Gastrocnemius medialis (tissue), 4 donors: ENCODE measurements at places on chromosomes 5 and 9. TPM values are rescaled to one million over a fixed set of nuclear protein-coding genes. Genes with fewer than 3 reads are reported as not detected.

PAEP gene
- not detected for total RNA-seq

SOX30 gene
- total RNA-seq = not detected

DNA sequence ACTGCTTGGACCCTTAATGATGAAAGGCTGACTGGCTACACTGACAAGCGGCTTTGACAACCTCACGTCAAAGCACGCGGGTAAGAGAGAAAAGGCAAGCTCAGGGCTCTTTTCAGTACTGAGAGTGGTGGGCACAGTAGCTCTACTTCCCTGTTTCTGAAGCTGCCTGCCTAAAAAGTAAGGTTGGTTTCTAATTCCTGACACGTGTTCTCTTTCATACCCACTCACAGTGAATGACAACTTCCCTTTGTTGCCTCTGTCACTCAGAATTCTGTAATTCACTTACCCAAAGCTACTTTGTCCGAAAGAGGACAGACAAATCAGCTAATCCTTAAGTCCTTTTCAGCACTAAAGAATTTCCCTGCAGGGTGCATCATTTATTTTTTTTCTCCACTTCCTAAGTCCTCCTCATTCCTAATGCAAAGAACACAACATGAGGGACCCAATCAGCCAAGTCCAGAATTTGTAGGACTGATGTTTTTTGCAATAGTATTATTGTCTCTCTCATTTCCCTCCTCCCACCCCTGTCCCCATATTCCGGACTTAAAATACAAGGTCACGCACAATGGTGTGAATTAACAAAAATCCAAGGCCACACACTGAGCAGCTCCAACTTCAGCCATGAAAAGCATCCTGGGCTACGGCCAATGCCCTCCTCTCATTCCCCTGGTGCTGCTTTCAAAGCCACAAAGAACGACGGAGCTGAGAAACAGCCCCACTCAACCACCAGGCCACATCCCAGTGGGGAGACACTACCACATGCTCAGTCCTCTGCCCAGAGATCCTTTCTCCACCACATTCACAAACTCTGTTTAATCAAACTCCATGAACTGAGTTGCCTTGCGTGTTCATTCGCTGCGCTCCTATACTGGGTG, 221.0 kb downstream of the TSSK1B start:
- no peak for DNase-seq
- H3K36me3 ChIP-seq = no peaks in the 10 kb centered on the region
- no peak overlapping the region for H3K4me3 ChIP-seq
- H3K27me3 ChIP-seq = no peaks in the 10 kb centered on the region
- H3K27ac ChIP-seq = no peak overlapping the region

- no peak overlapping the region for H3K4me3 ChIP-seq
- no peaks in the 10 kb centered on the region for H3K36me3 ChIP-seq
- H3K27ac ChIP-seq = no peak overlapping the region
Observed at GRCh38 chr9:133998915-133999595, 6.9 kb upstream of the VAV2 start.

GRCh38 chr5:17314907-17315471, 97.6 kb downstream of the BASP1 start:
- no peak overlapping the region for H3K4me3 ChIP-seq
- no peak overlapping the region for H3K27ac ChIP-seq
- no peaks in the 10 kb centered on the region for H3K27me3 ChIP-seq
- no peak for DNase-seq
- H3K36me3 ChIP-seq = no peaks in the 10 kb centered on the region
- no peaks in the 10 kb centered on the region for H3K4me1 ChIP-seq

- DNase-seq = no peak
- no peak overlapping the region for H3K4me3 ChIP-seq
- no peaks in the 10 kb centered on the region for H3K36me3 ChIP-seq
- peaks cover 6% of the 10 kb centered on the region for H3K4me1 ChIP-seq
- no peak overlapping the region for H3K27ac ChIP-seq
Observed at GRCh38 chr9:71549023-71549422, 219.3 kb downstream of the CEMIP2 start.

- H3K4me3 ChIP-seq = no peak overlapping the region
- H3K27me3 ChIP-seq = no peaks in the 10 kb centered on the region
- H3K36me3 ChIP-seq = no peaks in the 10 kb centered on the region
- no peaks in the 10 kb centered on the region for H3K4me1 ChIP-seq
- no peak for DNase-seq
Observed at GRCh38 chr5:147956064-147956841, 49.9 kb upstream of the C5orf46 start.
